KG1 (cell line): ENCODE measurements at places on chromosomes 6 and 20.
A peak's percentile ranks its signal among the peaks of the same experiment; 100 is the strongest.

GRCh38 chr6:160438481-160438880, 90.3 kb downstream of the SLC22A3 start:
- no peak for DNase-seq

DNA sequence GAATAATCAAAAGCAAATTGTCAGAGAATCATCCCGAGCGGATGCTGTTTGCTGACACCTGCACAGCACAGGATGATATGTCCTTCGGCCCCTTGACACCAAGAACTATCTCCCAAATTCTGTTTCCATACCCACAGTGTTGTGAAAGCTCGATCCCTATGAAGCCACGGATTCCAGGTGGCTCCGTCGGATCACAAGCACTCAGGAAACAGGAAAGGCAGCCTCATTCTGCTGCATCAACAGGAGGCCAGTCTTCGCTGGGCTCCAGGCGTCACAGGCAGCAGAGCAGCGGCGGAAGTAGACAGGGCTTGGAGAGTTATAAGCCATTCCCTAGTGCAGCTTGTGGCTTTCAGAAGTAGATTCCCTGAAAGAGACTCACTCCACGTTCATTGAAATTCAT, 342.3 kb downstream of the C6orf118 start:
- no peak for DNase-seq

- DNase-seq = no peak
Observed at GRCh38 chr6:15987569-15987968, 141.3 kb upstream of the MYLIP start.

- DNase-seq = no peak
Observed at GRCh38 chr20:22807646-22808244, 223.4 kb upstream of the FOXA2 start.

- no peak for DNase-seq
Observed at GRCh38 chr6:77763124-77763523, 110.3 kb downstream of the MEI4 start.

- DNase-seq = no peak
Observed at GRCh38 chr20:46114449-46114848, 3.7 kb upstream of the CD40 start.

GRCh38 chr20:46914789-46915379, 20.2 kb downstream of the EYA2 start:
- DNase-seq = no peak

DNA sequence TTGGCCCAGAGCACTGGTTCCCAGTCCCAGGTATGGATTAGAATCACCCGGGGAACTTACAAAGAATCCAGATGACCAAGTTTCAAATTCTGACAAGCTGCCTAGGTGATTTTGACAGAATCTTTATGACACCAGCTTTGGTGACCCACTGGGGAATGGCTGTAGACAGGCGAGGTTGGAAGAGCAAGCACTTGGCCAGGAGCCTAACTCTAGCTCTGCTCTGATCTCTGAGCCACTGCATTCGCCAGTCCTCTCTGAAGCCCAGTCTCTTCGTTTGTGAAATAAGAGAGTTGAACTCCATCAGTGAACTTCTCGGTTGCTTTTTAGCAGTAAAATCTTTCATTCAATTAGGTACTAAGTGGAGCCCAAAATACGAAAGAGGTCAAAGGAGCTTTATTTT, 161.2 kb downstream of the VEGFA start:
- DNase-seq = no peak

- no peak for DNase-seq
Observed at GRCh38 chr20:23540624-23541023, 27.7 kb downstream of the CST9L start.

GRCh38 chr6:32666420-32667300, at the start of gene HLA-DQB1:
Gene HLA-DQB1 (minus strand): TSS chr6:32666657. CDS start chr6:32666607, 50 bp downstream.
- DNase-seq = peak; percentile 64

- no peak for DNase-seq
Observed at GRCh38 chr20:14525426-14525825, 188.0 kb upstream of the FLRT3 start.

DNA sequence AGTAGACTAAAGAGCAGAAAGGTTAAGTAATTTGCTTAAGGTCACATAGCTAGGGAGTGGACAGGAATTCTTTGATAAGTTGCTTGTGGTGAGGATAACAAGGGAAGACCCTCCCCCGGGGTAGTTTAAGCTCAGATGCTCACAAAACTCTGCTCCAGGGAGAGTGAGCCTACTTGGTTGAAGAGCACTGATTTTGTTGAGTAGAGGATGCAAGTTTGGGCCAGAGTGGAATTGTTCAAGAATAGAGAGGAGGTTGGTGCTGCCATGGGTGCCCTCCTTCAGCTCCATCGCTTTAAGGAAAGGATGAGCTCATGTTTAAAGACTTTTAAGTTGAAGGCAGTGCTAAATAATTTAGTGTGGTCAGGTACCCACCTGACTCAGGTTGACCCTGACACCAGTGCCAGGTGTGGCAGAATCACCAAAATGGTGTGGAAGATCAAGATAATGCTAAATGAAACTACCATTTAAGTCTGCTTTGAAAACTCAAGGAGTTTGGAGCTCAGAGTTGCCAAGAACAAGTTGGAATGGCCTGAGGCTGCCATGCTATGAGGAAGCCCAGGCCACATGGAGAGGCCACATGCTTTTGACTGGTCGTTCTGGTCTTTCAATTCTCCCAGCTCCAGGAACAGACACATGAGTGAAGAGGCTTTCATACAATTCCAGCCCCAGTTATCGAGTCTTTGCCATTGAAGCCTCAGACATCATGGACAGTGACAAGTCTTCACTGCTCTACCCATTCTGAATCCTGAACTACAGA, 8.0 kb upstream of the TCF15 start:
- DNase-seq = no peak

DNA sequence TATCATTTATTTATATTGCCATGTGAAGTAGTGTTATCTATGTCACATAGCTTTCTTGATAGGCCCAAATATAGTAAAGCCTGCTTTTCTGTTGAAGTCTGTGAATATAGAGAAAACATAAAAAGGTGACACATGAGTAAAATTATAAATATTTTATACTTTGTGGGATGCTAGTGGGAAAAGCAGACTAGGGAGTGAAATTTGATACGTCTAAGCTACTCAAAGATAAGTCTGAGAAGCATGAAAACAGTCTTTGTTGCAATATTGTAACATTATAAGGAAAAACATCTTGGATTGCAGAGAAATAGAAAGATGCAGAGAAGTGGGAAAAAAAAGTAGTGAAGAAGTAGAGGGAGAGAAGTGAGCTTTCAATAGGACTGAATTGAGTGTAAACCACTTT, 75.4 kb downstream of the ZNF292 start:
- DNase-seq = no peak

DNA sequence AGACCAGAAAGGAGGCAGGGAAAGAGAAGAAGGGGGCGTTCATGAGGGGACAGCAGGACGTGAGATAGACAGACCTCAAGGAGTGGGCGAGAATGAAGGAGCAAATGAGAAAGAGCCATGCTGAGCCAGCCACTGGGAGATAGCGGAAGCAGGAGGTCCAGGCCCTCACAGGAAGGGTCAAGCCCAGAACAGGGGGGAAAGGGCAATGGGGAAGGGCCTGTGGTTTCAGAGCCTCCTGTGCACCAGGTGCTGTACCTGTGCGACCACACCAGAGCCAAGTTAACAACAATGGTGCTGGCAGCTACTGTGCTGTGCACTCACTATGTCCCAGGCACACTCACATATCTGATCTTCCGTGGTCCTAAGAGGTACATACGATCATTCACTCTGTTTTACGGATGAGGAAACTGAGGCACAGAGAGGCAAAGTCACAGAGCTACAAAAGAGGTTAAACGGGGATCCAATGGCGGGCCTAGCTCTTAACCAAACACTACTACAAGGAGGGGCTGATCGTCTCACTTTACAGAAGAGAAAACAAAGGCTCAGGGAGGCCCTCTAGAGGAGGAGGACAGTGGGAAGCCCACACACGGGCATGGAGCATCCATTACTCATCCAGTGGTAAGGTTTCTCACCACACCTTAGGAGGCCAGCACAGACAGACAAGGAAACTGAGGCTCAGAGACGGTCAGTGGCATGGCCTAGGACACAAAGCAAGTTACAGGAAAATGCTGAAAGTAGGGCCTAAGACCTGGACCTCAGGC, 129.1 kb downstream of the PREX1 start:
- DNase-seq = no peak

DNA sequence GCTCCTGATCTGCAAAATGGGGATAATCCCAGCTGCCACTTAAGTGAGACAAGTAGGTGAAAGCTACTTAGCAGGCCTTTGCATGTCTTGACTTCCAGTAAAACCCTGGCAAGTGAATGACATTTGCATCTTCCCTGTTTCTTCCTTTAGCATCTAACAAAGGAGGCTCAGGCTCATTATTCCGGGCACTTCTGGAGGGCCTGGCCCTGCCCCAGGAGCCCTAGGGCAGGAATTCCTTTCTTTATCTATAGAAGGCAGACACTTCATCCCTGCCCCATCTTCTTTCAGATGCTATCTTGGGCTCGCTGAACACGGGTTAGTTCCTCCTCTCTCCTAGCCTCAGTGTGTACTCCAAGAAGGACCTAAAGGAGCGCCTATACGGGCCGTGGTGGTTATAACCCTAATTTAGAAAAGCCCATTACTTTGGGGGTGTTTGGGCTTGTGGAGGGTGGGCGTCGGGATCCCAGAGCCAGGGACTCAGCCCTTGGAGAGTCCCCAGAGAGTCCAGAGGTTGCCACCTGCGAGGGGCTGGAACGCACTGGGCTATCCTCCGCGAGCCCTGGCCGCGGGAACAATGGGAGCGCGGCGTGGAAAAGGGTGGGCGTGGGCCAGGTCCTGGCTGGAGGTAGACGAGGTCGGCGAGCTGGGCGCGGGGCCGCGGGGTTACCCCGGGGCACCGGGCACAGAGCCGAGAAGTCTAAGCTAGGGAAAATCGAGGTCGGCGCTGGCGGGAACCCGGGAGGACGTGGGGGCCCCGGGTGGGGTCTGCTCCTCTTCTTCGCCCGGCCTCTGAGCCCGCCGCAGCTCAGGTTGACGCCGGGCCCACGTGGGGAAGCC, 62.8 kb upstream of the EPB41L1 start:
- DNase-seq = no peak

DNA sequence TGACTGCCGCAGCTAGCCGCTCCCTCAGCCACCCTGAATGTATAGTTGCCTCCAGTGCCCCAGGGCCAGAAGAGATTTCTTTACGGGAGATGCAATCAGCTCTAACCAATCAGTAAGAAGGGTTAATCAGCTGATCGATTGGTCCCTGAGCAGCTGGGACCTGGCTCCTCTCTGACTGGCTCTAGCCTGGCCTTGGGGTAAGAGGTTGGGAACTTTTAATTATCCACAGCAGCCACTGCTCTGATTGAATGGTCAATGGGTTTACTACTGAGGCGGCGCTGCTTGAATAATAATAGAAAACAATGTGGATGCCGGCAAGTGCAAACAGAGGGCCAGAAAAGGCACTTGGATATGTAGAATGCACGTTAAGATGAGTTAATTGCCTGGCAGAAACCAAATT, 99.8 kb downstream of the TFAP2A start:
- DNase-seq = no peak

- DNase-seq = peak; percentile 22
Observed at GRCh38 chr6:129500958-129501739, 208.8 kb downstream of the ARHGAP18 start.

DNA sequence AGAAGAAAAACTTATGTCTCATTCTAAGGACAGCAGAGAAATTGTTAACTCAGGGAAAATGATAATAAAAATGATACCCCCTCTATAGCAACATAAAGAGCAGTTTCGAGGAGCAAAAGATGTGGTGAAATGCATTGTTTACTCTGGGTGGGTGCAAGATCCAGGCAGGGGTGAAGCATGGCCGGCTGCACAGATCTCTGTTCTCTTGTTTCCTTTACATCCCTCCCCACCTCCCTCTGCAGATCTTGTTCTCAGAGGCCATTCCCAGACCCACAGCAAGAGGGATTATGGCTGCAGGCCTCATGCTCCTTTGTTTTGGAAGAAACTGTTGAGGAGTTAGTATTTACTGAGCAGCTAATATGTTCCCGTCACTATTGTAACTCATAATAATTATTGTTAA, 1.8 kb downstream of the BTN3A1 start:
- no peak for DNase-seq

- DNase-seq = no peak
Observed at GRCh38 chr6:18733921-18734550, 346.9 kb downstream of the RNF144B start.

- DNase-seq = no peak
Observed at GRCh38 chr20:19903168-19903811, 113.9 kb upstream of the NAA20 start.

DNA sequence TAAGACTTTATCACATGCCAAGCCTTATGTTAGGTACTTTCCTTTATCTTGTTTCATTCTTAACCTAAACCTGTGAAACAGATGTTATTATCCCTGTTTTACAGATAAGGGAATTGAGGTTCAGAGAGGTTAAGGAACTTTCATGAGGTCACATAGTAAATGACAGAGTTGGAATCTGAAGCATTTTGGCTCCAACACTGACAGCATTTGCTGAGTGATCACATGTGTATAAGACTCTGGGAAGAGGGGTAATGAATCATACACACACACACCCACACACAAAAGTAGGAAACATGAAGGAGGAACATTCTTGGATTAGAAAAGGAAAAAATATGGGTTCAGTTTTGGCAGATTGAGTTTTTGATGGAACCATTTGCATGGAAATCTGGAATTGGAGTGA, 212.5 kb downstream of the GJA1 start:
- no peak for DNase-seq

GRCh38 chr20:49706630-49707091, 7.0 kb downstream of the B4GALT5 start:
- DNase-seq = no peak

- DNase-seq = no peak
Observed at GRCh38 chr20:26209171-26209941, 512.7 kb upstream of the ZNF337 start.

DNA sequence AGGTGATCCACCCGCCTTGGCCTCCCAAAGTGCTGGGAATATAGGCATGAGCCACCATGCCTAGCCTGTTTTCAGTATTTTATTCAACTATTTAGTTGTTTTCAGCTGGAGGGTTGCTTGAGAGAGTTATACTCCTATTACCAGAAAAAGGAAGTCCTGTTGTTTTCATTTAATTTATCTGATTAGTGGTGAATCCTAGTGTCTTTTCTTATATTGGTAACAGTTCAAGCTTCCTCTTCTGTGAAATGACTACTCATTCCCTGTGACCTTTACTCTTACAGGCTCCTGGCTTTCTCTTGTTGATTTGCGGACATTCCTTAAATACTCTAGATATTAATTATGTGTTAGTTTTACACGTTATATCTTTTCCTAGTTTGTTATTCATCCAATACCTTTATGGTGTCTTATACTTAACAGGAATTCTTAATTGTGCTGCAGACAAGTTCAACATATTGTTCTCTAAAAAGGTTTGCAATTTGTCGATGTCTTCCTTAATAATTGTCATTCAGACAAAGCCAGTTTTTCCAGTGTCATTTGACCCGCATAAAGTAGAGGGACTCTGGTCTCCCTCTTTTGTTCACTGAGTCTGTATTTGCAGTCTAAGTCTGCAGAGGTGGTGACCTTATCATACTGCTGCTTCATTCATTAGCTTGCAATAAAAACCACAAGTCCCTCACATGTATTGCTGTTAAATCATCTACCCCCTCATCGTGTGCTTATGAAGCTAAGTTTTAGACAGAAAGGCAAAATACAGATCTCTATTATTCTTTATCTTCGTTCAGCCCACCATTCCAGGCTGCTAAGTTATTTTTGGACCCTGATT, 51.4 kb downstream of the ZBTB9 start:
- no peak for DNase-seq
